ENCODE measurements at places on chromosomes 3 and 15. TPM values are rescaled to one million over a fixed set of nuclear protein-coding genes. Genes with fewer than 3 reads are reported as not detected.

ACVR2B gene
- total RNA-seq = 3.6 TPM

DNA sequence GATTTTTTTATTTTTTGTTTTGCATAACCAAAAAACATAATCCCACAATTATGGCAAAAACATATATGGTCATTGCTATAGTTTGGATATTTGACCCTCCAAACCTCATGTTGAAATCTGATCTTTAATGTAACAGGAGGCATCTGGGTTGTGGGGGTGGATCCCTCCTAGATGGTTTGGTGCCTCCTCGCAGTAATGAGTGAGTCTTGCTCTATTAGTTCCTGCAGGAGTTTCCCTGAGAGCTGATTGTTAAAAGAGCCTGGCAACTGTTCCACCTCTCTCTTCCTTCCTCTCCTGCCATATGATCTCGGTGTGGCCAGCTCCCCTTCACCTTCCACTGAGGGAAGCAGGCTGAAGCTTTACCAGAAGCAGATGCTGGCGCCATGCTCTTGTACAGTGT is 33.2 kb upstream of the TRIM59 start:
- no peak for DNase-seq
- H3K4me3 ChIP-seq = no peak overlapping the region
- H3K4me1 ChIP-seq = peaks cover 3% of the 10 kb centered on the region
- peaks cover 3% of the 10 kb centered on the region for H3K27me3 ChIP-seq

DNA sequence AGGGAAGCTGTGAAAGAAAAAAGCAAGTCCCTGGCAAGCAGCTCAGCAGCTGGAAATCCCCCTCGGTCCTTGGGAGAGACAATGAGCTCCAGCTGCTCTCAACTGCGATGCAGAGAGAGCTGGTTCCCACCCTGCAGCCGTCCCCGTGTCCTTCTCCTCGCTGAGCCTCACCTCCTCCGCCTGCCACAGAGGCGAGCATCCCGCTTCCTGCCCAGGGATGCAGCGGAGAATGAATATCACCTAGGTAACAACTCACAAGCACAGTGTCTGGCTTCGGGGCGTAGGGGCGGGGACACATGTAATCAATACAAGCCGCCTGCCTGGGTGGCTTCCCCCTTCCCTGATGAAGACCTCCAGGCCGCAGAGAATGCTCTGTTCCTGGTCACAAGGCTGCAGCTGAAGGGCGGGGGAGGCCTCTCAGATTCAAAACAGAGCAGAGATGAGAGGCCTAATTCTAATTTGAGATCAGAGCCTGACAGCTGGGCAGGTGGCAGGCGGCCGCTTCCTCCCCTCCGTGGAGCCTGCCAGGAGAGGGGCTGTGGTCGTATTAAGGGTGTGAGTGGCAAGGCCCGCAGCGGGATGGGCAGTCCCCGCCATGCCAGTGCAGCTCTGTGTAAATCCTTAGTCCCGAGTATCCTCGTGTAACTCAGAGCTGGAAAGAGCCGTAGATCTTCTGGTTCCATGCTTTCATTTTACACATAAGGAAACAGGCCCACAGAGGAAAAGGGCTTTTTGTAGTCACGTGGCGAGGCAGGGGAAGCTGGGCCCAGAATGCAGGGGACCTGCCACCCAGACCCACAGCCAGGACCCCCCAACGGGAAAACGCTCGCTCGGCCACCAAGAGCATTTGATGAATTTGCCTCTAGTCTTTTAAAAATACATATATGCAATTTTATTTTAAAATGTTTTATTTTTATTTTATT is 24.3 kb downstream of the ZDHHC19 start:
- no peaks in the 10 kb centered on the region for H3K36me3 ChIP-seq
- peaks cover 39% of the 10 kb centered on the region for H3K4me1 ChIP-seq
- no peaks in the 10 kb centered on the region for H3K27me3 ChIP-seq

EXD1 gene
- total RNA-seq = not detected

GRCh38 chr3:69855436-69856162 is 116.3 kb downstream of the MITF start:
- no peaks in the 10 kb centered on the region for H3K36me3 ChIP-seq
- no peaks in the 10 kb centered on the region for H3K27me3 ChIP-seq
- DNase-seq = no peak
- no peak overlapping the region for H3K4me3 ChIP-seq
- no peaks in the 10 kb centered on the region for H3K4me1 ChIP-seq
- H3K27ac ChIP-seq = no peak overlapping the region

DNA sequence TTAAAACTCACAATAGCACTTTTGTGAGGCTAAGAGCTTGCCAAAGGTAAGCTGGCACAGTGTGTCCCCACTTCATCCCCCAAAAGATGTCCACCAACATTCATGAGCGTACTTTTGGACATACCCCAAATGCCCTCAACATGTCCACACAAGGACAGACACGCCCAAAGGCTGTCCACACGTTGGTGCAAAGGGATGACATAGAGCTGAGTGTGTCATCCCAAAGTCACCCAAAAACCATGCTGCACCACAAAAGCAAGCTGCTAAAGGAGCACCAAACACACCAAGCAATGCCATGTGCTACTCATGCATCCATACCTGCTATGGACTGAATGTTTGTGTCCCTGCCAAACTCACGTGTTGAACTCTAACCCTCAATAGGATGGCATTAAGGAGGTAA is 57.9 kb downstream of the KLF13 start:
- no peak overlapping the region for H3K4me3 ChIP-seq
- H3K36me3 ChIP-seq = peaks cover 20% of the 10 kb centered on the region
- no peaks in the 10 kb centered on the region for H3K27me3 ChIP-seq
- no peak for DNase-seq
- H3K4me1 ChIP-seq = peaks cover 53% of the 10 kb centered on the region
- no peak overlapping the region for H3K27ac ChIP-seq

SLC12A1 gene
- not detected for total RNA-seq

DNA sequence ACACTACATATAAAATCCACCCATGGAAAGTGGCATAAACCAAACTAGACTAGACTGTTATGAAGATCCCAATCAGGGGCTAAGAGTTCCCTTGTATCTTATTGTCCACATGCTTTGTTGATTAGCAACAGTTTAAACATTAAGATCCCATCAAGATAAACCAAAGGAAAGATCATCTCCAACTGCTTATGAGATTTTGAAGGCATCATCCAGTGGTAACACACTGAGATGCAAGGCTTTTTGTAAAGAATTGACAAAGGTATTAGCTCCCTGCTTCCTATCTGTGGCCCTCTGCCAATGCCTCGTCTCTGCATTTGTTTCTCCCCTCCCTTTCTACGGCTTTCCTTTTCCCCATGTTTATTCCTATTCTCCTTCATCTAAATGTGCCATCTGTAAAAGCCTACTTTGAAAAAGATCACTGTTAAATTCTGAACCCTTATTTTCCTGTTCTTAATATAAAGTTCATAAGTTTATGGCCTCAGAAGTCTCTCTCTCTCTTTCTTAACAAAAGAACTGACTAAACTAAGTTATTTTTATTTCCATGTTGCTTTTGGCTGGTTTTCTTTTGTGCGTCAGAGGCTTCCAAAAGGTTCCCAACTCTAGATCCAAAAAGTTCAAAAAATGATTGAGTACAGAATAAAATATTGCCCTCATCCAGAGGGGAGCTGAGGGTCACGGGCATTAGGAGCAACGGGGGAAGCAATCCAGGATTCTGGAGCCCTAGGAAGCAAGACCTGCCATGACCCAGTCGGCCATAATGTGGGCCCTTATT is 5.5 kb downstream of the PLD1 start:
- no peak for DNase-seq
- H3K36me3 ChIP-seq = no peaks in the 10 kb centered on the region
- H3K27me3 ChIP-seq = peaks cover 10% of the 10 kb centered on the region
- H3K4me3 ChIP-seq = no peak overlapping the region

DVL3 gene
- total RNA-seq = 31.7 TPM

Data from CD4-positive, alpha-beta T cell (primary cell).